ENCODE measurements at places on chromosomes 16 and 17. TPM values are rescaled to one million over a fixed set of nuclear protein-coding genes. Genes with fewer than 3 reads are reported as not detected.

MYH8 gene
- total RNA-seq: not detected

P2RX5 gene
- total RNA-seq: 0.95 TPM

DNA sequence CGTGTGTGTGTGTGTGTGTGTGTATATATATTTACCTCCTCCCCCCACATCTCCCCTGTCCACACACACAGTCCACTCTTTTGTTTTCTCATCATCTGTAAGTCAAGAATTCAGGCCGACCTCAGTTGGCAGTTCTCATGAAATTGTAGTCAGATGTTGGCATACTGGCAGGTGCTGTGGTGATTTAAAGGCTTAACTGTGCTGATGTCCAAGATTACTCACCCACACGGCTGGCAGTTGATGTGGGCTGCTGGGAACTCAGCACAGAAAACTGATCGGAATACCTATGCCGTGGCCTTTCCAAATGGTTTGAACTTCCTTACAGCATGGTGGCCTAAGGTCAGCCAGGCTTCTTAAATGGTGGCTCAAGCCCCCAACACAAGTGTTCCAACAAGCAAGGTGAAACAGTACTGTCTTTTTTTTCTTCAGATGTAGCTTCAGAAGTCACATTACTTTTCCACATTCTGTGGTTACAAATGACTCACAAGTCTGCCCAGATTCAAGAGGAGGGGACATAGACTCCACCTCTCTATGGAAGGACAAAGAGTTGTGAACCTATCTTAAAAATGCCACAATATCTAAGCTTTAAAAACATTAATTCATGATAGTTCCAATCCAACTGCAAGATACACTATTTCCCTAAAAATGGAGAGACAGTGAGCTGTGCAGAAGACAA lies 198.5 kb upstream of the HS3ST4 start:
- no peak for DNase-seq

ALDH3A1 gene
- 0.62 TPM for total RNA-seq

- DNase-seq: no peak
These were observed 6.5 kb upstream of the CCL2 start for GRCh38 chr17:34248511-34249024.

DNA sequence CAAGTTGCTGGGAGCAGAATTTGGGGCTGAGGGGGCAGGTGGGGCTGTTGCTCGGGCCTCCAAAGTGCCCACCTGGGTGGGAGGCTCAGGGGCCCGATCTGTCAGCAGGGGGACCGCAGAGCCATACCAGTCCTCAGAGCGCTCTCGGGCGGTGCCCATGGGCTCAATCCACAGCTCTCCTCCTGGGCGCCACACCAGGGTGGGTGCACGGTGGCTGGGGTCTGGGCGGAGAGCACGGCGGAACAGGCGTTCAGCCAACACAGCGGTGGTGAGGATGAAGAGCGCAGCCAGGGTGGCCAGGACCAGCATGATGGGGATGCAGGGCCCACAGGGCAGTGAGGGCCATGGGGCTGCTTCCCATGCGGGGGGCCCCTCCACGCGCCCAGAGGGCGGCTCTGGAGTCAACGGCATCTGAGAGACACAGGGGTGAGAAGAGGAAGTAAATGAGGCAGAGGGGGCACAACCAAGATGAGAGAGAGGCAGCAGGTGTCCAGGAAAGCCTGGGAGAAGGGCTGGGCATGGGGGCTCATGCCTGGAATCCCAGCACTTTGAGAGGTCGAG lies 1.2 kb downstream of the C16orf54 start:
- DNase-seq: no peak

GRCh38 chr17:1179112-1179817 lies 516 bp downstream of the ABR start:
- DNase-seq: no peak

GRCh38 chr17:47989159-47989558 lies 18.2 kb downstream of the CDK5RAP3 start:
- DNase-seq: no peak

DNA sequence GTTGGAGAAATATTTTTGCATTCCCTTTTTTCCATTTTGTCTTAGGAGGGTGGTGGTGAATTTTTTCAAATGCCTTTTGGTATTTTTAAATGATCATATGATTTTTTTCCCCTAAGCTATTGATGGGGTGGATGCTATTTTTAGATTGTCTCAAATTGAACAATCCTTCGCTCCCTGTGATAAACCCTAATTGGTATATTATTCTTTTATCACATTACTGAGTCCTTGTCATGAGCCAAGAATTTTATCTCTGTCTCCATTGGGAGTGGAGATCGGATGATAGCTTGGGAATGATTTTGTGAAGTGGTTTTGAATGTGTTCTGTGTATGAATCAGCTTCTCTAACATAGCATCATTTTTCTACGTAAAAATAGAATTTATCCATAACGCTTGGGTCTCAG lies 15.4 kb downstream of the NECAB2 start:
- no peak for DNase-seq

CNGB1 gene
- total RNA-seq: 0.02 TPM

WWP2 gene
- 28.2 TPM for total RNA-seq

Data from HepG2 (cell line).